ENCODE measurements at places on chromosomes 11 and 22.

- H3K4me3 ChIP-seq: no peak overlapping the region
- no peaks in the 10 kb centered on the region for H3K36me3 ChIP-seq
- H3K27me3 ChIP-seq: peaks cover 90% of the 10 kb centered on the region
- H3K27ac ChIP-seq: no peak overlapping the region
- no peak for DNase-seq
Measured at GRCh38 chr11:44789496-44789895, 62.7 kb downstream of the TSPAN18 start.

GRCh38 chr11:75374646-75375045 lies 23.2 kb upstream of the ARRB1 start:
- H3K36me3 ChIP-seq: no peaks in the 10 kb centered on the region
- no peak overlapping the region for H3K4me3 ChIP-seq
- DNase-seq: no peak
- H3K4me1 ChIP-seq: peaks cover 7% of the 10 kb centered on the region
- H3K27me3 ChIP-seq: no peaks in the 10 kb centered on the region
- no peak overlapping the region for H3K27ac ChIP-seq

DNA sequence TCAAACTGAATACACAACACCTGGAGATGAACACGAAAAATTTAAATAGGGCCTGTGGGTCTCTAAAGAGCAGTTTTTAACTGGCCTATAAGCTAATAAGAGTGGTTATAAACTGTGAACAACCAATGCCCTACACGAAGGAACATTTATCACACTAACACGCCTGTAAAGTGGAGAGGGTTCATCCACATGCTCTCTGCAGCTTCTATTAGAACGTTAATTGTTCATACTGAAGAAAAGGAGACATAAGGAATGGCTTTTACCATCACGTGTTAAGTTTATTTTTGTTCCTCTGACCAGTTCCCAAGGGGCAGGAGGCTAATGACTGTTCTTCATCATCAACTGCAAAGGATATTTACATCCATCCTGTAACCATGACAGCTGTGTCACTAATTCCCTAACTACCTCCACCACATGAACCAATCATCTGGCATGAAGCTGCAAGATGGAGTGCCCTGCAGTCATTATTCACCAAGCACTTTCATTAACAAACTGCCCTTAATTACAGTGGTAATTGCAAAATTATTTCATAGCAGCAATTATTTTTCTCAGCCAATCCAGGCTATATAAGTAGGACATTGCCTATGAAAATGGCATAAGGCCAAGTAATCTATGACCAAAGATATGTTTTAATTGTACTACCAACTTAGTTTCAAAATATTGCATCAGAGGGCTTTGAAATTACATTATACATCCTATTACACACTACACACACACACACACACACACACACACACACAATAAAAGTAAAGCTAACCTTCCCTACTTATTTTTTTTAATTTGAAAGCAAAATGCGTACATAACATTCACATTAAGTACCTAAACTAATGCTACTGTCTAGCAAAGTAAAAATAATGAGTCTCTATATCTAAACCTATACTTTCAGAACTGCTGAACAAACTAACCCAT lies 186.7 kb downstream of the CADM1 start:
- no peaks in the 10 kb centered on the region for H3K27me3 ChIP-seq
- H3K4me3 ChIP-seq: no peak overlapping the region
- H3K4me1 ChIP-seq: peaks cover 1% of the 10 kb centered on the region
- no peaks in the 10 kb centered on the region for H3K36me3 ChIP-seq
- DNase-seq: peak; percentile 70

DNA sequence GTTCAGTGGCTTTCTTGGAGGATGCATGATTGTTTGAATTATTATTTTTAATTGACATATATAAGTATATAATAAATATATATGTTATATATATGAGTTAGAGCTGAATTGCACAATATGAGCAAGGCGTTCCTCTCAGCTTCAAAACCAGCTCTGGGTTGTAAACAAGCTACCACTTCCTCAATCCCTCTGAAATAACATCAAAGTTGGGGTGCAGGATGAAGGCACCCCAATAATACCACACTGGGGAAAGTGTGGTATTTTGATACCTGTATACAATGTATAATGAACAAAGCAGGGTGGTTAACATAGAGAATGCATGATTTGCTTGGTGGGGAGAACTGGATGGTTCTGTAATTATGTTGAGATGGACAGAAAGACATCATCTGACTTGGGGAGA lies 1.7 kb upstream of the SORL1 start:
- H3K36me3 ChIP-seq: no peaks in the 10 kb centered on the region
- DNase-seq: no peak
- no peak overlapping the region for H3K27ac ChIP-seq
- peaks cover 11% of the 10 kb centered on the region for H3K4me1 ChIP-seq
- H3K27me3 ChIP-seq: peaks cover 58% of the 10 kb centered on the region

- H3K27ac ChIP-seq: no peak overlapping the region
- peaks cover 80% of the 10 kb centered on the region for H3K36me3 ChIP-seq
- no peak overlapping the region for H3K4me3 ChIP-seq
Measured at GRCh38 chr11:3669128-3669527, 2.1 kb downstream of the CHRNA10 start.

- no peaks in the 10 kb centered on the region for H3K36me3 ChIP-seq
- no peak for DNase-seq
- H3K4me1 ChIP-seq: no peaks in the 10 kb centered on the region
- H3K27ac ChIP-seq: no peak overlapping the region
Measured at GRCh38 chr11:113494021-113494420, 18.8 kb upstream of the DRD2 start.

DNA sequence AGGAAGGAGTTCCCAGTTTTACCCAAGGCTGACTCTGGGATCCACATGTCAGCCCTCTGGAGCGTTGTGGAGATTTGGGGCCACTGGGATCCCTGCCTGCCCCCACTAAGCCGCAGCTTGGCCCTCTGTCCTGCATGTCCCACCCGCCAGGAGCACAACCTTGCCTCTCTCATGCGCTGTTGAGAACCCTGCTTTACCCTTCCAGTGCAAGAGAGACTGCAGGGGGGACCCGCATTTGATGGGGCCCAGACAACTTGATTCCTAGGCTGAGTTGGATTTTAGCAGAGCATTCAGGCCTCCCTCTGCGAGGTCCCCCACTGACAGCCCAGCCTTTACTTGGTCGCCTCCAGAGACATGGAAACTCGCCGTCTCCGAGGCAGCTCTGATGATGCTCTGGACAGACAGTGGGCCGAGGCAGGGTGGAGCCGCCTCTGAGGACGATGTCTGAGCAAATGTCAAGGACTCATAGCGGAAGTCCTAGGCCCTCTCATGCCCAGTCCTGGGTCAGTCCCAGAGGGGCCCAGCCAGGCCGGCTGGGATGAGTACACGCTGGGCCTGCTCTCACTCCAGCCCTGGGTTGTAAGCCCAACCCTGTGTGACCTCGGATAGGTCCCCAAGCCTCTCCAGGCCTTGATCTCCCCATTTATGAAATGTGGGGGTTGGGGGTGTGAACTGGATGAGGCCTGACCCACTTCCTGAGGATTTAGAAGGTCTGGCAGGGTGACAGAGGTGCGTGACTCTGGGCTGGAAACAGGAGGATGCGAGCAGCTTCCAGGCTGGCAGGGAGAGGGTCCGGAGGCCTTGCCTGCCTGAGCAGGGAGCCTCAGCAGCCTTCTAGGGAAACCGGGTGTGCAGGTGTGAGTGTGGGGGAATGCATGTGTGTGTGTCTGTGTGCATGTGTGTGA lies 630 bp downstream of the CD5 start:
- H3K27me3 ChIP-seq: peaks cover 10% of the 10 kb centered on the region
- no peak overlapping the region for H3K27ac ChIP-seq
- no peaks in the 10 kb centered on the region for H3K36me3 ChIP-seq
- no peak overlapping the region for H3K4me3 ChIP-seq
- DNase-seq: no peak
- H3K4me1 ChIP-seq: no peaks in the 10 kb centered on the region

GRCh38 chr11:16012125-16012751 lies 344.1 kb downstream of the SOX6 start:
- DNase-seq: peak; percentile 40
- no peak overlapping the region for H3K27ac ChIP-seq
- no peaks in the 10 kb centered on the region for H3K27me3 ChIP-seq
- H3K4me3 ChIP-seq: no peak overlapping the region
- no peaks in the 10 kb centered on the region for H3K4me1 ChIP-seq

GRCh38 chr11:34405079-34405858 lies 33.5 kb upstream of the CAT start:
- DNase-seq: no peak
- H3K27ac ChIP-seq: no peak overlapping the region
- no peaks in the 10 kb centered on the region for H3K36me3 ChIP-seq
- no peaks in the 10 kb centered on the region for H3K27me3 ChIP-seq

- no peak overlapping the region for H3K27ac ChIP-seq
- no peaks in the 10 kb centered on the region for H3K27me3 ChIP-seq
- DNase-seq: no peak
- H3K4me1 ChIP-seq: no peaks in the 10 kb centered on the region
- H3K4me3 ChIP-seq: no peak overlapping the region
Measured at GRCh38 chr11:113276466-113276865, 37.9 kb upstream of the TTC12 start.

DNA sequence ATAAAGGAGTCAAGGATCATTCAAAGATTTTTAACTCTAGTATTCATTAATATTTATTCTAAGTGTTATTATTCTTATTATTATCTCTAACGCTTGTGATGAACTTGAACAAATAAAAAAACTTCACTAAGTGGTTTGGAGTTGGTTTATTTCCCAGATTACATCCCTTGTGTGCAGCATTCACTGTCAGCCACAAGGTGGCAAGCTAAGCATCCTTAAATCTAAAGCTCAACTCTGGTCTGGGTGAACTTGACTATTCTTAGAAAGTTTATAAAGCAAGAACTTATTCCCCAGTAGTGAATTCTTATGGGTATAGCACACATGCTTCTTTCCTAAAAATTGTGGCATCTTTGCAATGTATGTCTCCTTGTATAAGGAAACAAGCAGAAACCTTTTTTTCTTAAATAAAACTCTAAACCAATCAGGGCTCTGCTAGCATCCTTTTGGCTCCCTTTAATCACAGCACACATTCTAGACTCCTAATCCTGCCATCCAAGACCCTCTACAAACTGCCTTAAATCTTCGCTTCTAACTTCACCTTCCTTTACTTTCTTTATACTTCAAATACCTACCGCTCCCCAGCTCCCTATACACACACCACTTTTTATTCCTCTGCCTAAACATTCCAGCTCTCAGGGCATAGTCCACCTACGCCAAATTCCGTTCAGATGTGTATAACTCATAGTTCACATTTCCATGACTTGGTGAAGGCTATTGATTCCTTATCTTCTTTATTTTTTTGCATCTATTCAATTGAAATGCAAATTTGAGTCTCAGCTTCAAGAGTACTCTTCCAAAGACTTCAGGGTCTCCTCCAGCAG lies 1068.8 kb downstream of the DLG2 start:
- H3K27ac ChIP-seq: no peak overlapping the region
- H3K27me3 ChIP-seq: no peaks in the 10 kb centered on the region

DNA sequence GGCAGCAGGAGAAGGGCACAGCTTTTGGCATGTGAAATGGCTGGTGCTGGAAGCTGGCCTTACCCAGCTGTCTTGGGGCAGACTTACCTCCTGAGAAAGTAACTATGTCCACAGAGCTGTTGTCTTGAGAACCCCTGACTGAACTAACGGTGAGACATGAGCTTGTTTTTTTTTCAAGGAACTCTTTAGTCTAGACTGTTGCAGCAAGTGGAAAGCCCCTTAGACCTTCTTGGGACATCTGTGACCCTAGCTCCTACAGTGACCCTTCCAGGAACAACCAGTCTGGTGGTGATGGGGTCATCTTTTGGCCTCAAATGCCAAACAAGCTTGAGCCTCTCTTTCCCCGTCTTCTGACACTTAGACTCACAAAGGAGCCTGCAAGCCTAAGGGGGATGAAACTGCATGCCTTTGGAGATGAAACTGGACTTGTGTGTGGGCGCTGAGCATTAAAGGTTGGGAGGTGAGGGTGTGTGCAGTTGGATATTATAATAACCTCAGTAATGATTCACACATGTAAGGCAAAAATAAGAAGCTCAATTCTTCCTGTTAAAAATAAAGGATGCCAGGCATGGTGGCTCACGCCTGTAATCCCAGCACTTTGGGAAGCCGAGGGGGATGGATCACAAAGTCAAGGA lies 35.4 kb downstream of the SDHD start:
- DNase-seq: no peak
- peaks cover 1% of the 10 kb centered on the region for H3K4me1 ChIP-seq
- H3K36me3 ChIP-seq: no peaks in the 10 kb centered on the region
- no peak overlapping the region for H3K27ac ChIP-seq

- peaks cover 3% of the 10 kb centered on the region for H3K27me3 ChIP-seq
- no peak overlapping the region for H3K27ac ChIP-seq
- no peaks in the 10 kb centered on the region for H3K36me3 ChIP-seq
- H3K4me1 ChIP-seq: no peaks in the 10 kb centered on the region
Measured at GRCh38 chr11:133921026-133921425, 35.7 kb downstream of the IGSF9B start.

DNA sequence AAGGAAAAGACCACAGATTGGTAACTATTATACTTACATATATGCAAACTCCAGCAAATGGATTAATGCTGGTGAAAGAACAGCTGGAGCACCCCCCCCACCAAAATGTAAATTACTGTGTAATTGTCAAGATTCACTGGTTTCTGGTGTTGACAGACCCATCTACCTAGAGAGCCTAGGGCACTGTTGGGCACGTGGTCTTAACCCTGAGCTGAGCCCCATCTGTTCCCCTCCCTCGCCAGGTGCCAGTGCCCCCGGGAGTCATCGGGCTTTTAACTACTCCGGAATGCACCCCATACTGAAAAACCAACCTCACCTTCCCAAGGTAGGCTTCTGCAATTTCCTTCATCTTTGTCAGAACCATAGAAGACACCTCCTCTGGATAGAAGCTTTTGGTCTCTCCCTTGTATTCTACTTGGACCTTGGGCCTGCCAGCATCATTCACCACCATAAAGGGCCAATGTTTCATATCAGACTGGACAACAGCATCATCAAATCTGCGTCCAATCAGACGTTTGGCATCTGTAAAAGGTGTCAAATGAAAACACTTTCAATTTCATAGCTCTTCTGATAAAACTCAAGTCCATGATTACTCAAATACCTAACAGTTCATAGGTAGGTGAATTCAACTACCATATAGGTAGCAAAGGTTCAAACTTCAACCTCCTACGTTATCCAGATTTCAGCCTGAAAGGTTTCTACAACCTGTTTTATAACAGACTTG lies 1.5 kb downstream of the HSPA8 start:
- H3K27ac ChIP-seq: peak overlapping the region; percentile 10
- peak overlapping the region; percentile 97 for H3K4me3 ChIP-seq
